Epithelial cell of proximal tubule (primary cell): ENCODE measurements at places on chromosomes 5 and 9. TPM values are rescaled to one million over a fixed set of nuclear protein-coding genes. Genes with fewer than 3 reads are reported as not detected.

Gene FAM151B
- total RNA-seq, result 0.06 and 0.51 TPM in 2 replicates

DNA sequence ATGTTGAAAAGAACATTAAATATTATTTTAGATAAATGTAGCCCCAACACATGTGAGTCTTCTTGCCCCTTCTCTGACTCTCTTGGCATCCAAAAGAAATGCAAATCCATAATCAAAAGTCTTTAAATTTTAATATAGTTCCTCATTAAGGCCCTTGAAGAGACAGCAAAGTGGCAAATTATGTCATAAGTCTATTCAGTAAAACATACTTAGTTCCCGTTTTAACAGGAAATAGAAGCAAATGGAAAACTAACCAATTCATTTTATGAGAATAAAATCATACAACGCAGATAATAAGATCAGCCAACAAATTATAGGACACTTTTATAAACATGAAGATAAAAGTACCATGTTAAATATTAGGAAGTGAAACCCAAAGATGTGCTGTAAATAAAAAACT lies 20.1 kb upstream of the IFNB1 start:
- no peak for DNase-seq

Gene WDR38
- not detected in 2 replicates for total RNA-seq

DNA sequence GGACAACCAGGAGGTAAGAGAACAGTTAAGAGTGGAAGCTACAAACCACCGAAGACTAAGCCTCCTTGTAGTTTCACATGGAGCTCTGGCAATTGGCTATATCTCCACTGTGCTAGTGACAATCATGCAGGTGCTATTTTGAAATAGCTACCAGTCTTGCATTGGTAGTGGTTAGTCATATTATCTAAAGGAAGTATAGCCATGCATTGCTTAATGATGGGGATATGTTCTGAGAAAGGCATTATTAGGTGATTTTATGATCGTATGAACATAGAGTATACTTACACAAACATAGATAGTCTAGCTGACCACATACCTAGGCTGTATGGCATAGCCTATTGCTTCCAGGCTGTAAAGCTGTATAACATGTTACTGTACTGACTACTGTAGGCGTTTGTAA lies 28.4 kb downstream of the HSDL2 start:
- no peak for DNase-seq

Gene C9orf152
- total RNA-seq, result not detected in 2 replicates

DNA sequence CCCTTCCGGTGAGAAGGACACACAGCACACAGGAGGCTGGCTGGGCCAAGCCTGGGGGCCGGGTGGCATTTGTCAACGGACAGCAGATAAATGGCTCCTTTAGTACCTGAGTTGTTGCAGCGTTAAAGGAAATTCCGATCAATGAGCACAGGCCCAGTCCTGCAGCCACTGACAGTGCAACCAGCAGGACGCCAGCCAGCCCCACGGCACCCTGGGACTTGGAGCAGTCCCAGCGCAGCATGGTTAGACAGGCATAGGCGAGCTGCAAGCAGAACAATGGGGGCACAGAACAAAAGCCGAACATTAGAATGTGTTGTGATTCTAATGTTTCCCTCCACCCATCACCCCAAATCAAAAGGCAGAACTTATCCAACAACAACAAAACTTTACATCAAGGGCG lies 39.3 kb downstream of the PTCH1 start:
- no peak for DNase-seq

- DNase-seq, result no peak
Observed at GRCh38 chr9:99472240-99472915, 250.3 kb downstream of the SEC61B start.
